Stimulated activated CD4-positive, alpha-beta T cell treated with anti-CD3 and anti-CD28 coated beads, Interleukin-4, amount 100 ng/mL, for 48 hours (primary cell): ENCODE measurements at places on chromosomes 2 and 18.

- DNase-seq, result no peak
These were observed 162.5 kb downstream of the TTC32 start for GRCh38 chr2:19739256-19739655.

GRCh38 chr2:102839668-102840388, 78.0 kb downstream of the TMEM182 start:
- DNase-seq, result no peak

DNA sequence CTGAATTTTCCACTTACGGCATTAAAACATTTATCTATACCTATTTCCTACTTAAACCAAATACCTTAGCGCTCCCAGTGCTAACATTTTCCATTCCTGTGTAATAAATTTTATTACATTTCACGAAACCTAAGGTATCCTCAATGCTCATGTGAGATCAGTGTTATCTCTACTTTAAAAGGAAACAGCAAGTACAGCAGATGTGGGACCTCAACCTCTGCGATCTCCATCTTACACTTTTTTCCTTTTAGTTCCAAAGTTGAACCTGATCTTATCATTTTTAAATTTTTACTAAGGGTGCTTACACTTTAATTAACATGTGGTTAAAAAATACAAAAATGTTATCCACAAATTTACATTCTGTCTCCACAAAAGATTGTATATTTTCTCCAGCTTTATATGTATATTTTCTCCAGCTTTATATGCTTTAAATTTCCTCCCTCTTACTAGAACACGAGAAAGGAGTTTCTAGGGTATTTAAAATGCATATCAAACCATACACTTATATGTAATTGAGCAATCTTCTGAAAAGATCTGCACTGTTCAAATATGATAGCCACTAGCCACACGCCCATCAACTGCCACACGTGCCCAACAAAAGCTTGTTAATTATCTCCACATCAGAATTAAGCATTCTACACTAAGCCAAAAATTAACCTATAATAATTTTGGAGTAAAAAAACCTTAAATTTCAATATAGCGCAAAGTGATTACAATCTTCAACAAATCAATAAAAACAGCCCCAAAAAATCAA, 38.1 kb downstream of the MBOAT2 start:
- no peak for DNase-seq

DNA sequence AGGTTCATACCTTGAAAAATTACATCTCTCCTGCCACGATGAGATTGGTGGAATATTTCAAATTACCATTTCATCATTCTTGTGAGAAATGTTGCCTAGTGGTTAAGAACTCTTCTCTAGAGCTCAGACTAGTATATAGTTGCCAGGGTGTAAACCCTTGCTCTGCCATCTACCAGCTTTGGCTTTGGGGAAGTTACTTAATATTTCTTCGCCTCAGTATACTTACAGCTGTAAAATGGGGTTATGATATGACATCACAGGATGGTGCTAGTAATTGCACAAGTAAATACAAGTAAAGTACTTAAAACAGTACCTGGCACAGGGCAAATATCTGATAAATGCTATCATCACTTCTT, 1.5 kb downstream of the SPOPL start:
- DNase-seq, result no peak

DNA sequence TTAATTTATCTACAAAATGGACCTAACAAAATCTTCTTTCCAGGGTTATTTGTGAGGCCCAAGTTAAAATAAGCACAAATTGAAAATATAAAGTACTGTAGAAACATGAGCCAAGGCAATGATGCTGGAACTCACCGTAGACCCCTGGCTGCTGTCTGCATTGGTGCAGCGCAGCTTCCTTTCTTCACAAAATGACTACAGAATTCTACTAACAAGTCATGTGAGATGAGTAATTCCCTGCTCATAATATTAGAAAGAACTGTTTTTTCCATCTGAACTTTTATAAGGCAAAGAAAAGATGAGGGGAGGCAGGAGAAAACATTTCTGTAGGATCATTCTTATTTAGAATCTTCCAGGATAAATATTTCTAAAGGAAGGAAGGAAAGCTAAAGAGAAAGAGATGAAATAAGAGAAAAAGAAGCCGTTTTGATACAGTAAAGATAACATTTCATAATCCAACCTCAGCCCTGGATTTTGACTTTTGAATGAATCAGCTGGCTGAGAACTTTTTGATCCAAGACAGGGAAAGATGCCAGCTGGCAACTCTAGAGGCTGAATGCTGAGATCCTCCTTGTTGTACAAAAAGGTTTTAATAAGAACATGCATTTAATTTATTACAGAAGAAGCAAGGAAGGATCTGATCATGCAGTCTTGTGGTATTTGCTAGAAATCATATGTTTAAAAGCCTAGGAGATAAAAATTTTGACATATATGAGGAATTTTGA, 183.9 kb upstream of the KLHL14 start:
- no peak for DNase-seq

- no peak for DNase-seq
These were observed 13.3 kb downstream of the GAREM2 start for GRCh38 chr2:26185954-26186770.
